ENCODE measurements at places on chromosomes 13 and 19.

GRCh38 chr13:113959198-113959597 is 14.7 kb downstream of the C13orf46 start:
- DNase-seq = no peak

DNA sequence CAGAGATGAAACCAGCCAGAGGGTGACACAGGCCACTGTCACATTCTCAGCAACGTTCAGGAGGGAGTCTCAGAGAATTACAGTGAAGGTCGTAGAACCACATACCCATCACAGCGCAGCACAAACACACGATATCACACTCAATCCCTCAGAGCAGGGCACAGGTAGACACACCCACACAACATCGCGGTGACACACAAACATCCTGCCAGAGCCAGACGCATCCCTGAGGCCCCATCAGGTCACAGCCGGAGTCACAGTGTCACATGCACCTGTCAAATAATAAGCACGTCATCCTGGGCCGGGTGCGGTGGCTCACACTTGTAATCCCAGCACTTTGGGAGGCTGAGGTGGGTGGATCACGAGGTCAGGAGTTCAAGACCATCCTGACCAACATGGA is 17.5 kb downstream of the ELAVL3 start:
- no peak for DNase-seq

GRCh38 chr19:7916955-7917266 is 2.3 kb downstream of the TGFBR3L start:
- DNase-seq = no peak

- no peak for DNase-seq
Observed at GRCh38 chr19:32614916-32615315, 33.9 kb downstream of the PDCD5 start.

DNA sequence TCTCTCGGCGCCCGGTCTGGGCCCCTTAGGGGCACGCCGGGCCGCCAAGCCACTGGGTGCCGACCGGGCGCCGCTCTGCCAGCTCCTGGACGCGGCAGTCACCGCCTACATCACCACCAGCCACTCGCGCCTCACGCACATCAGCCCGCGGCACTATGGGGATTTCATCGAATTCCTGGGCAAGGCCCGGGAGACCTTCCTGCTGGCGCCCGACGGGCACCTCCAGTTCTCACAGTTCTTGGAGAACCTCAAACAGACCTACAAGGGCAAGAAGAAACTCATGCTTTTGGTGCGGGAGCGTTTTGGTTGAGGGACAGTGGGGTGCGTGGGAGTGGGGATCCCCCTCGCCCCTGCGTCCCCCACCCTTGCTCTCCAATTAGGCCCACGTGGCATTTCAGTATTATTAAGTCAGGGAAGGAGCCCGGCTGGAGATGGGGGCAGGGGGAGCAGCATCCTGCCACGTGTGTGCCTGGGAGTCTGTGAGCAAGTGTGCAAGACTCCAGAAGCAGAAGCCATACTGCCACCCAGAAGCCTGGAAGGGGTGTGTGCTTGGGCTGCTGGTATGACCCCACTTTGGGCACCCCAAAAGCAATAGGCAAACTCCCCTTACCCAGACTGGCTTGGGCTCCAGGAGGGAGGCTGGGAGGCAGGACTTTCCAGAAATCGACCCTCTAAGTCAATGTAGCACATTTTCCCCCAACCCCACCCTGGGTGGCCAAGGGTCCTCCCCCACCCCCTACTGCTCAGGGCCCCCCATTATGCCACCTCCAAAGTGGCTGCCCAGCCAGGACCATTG is 35.7 kb downstream of the ZSWIM4 start:
- DNase-seq = no peak

GRCh38 chr13:96772426-96772825 is 221.8 kb downstream of the OXGR1 start:
- no peak for DNase-seq

DNA sequence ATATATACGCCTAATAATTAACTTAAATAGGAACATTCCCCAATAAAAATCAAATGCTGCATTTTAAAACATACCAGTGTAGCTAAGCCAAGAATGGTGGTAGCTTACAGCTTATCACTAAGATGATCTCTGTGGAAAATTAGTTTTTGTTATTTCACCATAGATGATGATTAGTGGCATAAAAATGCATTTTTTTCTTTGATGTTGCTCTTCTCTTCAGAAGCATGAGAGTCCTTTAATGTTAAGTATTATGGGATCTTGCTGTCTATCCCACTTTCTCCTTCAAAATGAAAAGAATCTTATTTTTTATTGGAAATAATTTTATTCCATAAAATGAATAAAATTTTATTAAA is 731.0 kb downstream of the SLITRK1 start:
- no peak for DNase-seq

GRCh38 chr13:84417416-84417815 is 535.1 kb upstream of the SLITRK1 start:
- DNase-seq = no peak

- no peak for DNase-seq
Observed at GRCh38 chr13:32330441-32330840, 15.1 kb downstream of the BRCA2 start.

DNA sequence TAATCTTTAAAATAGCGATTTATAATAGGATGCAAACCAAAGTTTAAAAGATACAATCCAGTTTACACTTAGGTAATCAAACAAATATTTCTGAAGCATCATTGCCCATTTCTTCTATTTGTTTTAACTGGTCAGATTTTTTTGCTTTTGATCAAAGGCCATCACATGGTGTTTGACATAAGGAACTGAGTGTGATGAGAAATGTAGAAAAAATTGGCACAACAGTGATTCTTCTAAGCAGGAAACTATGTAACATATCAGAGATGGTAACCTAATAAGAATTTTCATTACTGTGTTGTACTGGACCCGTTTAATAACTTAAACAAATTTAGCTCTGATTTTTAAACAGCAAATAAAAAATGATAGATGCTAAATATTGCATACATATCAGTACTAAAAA is 644.7 kb upstream of the KLF12 start:
- DNase-seq = no peak

GRCh38 chr13:73001971-73002370 is 56.8 kb upstream of the KLF5 start:
- no peak for DNase-seq

DNA sequence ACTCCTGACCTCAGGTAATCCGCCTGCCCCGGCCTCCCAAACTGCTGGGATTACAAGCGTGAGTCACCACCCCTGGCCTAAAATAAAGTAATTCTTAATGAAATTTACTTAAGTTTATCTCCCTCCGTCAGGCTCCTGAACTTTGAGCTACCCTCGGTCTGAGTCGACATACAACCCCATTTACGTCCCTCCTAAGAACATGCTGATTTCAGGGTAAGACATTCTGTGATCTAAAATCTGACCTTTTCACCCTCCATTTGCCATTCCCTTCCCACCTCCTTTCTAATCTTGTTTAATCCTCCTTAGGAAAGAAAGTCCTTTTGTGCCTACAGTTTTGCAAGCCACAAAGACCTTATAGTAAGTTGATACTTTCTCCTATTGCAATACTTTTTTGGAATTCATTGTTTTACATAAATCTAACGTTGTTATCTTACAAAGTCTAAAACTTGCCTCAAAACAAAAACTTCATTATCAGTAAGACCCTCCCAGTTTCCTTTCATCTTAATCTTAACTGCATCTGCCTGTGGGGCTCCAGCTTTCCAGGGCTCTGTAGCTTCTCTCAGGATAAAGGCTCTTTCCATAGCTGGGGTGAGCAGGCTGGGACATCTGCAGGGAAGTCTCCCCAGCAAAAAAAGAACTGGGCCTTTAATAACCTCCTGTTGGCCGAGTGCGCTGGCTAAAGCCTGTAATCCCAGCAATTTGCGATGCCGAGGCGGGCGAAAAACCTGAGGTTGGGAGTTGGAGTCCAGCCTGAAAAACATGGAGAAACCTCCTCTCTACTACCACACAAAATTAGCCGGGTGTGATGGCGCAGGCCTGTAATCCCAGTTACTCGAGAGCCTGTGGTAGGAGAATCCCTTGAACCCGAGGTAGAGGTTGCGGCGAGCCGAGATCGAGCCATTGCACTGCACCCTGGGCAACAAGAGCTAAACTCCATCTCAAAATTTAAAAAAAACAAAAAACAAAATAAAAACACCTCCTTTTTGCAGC is 143.1 kb downstream of the ZNF737 start:
- DNase-seq = no peak

GRCh38 chr19:6065685-6066374 is 44.5 kb downstream of the RFX2 start:
- peak; percentile 58 for DNase-seq

- no peak for DNase-seq
Observed at GRCh38 chr19:23560051-23560450, 127.0 kb downstream of the ZNF675 start.

DNA sequence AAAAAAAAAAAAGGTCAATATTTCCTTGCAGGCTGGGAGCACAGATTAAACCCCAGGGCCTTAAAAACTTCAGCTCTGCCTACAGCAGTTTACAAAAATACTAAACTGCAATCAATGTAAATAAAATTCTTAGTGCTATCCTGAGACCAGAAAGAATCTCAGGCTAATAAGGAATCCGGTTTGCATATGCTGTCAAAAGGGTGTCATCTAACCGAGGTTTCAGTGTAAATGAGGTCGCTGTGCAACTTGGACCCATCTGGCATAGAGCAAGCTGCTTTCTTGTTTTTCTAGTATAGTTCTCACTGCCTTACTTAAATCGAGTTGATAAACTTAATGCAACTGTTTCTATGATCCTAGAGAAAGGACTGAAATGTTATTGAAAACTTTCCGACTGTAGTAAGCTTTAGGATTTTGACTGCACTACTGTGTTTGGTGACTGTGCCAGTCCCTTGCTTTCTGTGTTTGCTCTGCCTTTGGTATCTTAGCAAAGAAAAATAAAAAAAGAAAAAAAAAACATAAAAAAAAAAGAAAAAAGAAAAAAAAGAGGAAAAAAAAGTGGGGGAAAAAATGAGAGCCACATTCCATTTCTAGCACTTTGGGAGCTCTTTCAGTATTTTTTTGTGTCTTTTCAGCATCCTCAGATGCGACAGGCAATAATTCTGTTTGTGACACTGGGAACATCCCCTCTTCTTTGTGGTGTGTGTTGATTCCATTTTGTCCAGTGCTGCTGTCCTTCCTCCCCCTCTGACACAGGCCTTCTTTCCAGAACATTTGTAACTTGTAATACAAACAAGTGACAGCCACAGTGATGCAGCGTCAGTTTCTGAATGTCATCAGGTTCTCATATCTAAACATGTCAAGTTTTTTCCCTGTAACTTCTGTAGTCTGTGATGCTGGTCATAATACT is 340.5 kb downstream of the ZNF536 start:
- DNase-seq = no peak

- no peak for DNase-seq
Observed at GRCh38 chr13:83730674-83731073, 151.6 kb downstream of the SLITRK1 start.

DNA sequence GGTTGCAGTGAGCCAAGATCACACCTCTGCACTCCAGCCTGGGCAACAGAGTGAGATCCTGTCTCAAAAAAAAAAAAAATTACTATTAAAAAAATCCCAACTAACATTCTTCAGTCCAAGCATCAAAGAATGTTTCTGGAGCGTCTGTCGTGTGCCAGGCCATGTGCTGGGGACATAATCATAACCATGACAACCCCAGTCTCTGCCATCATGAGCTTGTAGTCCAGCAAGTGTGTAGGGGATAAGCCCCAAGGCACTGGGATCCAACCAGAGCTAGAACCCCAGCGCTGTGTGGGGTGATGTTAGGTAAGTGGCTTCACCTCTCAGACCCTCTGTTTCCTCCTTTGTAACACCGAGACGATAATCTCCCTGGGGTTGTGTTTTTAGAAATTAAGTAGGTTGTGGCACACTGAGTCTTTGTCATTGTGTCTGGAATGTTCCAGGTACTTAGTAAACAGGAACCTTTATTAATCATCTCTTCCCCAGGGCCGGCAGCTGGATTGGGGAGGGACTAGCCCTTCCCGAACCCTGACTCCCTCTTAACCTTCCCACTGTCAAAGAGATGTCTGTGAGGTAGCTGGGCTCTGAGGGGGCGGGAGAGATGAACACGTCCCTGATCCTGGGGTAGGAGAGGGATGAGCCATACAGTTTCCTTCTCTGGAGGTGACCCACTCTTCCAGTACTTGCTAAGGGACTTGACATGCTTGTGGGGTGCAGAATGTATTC is 5.2 kb downstream of the ITPKC start:
- DNase-seq = no peak

GRCh38 chr13:20442798-20443381 is 82.8 kb downstream of the CRYL1 start:
- no peak for DNase-seq

GRCh38 chr13:110560601-110561343 is 750 bp downstream of the RAB20 start:
- peak; percentile 12 for DNase-seq

DNA sequence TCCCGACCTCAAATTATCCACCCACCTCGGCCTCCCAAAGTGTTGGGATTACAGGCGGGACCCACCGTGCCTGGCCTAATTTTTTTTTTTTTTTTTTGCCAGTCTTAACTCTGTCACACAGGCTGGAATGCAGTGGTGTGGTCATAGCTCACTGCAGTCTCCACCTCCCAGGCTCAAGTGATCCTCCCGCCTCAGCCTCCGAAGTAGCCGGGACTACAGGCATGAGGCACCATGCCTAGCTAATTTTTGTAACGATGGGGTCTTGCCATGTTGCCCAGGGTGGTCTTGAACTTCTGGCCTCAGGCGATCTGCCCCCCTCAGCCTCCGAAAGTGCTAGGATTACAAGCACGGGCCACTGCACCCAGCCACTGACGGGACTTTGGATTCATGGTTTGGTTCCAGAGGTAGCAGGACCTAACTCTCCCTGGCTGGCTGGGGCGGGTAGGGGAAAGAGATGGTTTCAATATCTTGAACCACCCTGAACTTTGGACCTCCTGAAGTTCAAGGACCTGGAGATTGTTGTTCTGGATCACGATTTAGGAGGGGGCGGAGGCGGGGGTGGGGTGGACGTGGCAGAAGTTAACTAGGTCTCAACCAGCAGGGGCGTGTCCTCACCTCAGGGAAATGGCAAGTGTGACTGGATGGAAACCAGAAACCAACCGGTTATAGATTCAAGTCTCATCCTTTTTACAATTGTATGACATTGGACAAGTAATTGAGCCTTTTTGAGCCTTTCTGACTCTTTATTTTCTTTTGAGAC is 40.8 kb downstream of the IER2 start:
- no peak for DNase-seq

DNA sequence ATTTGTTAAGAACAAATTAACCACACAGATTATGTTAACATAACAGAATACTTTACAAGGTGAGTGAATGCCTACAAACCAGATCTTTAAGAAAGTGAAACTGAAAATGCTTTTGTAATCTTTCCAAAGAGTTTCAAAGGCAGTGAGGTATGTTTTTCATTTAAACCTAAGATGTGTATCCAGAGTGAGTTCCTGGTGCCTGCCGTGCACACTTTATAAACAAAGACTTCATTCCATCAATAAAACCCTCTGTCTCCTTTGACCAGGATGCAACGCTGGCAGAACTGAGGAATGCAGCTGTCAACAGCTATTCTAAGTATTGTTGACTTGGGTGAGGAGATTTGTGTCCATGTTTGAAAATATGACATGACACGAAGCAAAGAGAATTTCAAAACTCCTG is 344.6 kb downstream of the DNAJC15 start:
- peak; percentile 1 for DNase-seq

GRCh38 chr13:114049026-114049425 is 75.2 kb upstream of the C13orf46 start:
- peak; percentile 32 for DNase-seq

GRCh38 chr13:29543230-29544215 is 52.0 kb downstream of the SLC7A1 start:
- no peak for DNase-seq

Data from CD4-positive, alpha-beta memory T cell (primary cell).